ENCODE measurements at places on chromosomes 11 and 22. TPM values are rescaled to one million over a fixed set of nuclear protein-coding genes. Genes with fewer than 3 reads are reported as not detected.

The TTC36 gene
- total RNA-seq = not detected

The UCP3 gene
- 0.60 TPM for total RNA-seq

The B3GAT1 gene
- total RNA-seq = not detected

The OR8D2 gene
- not detected for total RNA-seq

The USP2 gene
- 0.24 TPM for total RNA-seq

The APOA5 gene
- not detected for total RNA-seq

The KCNK4 gene
- not detected for total RNA-seq

The TMEM86A gene
- 0.49 TPM for total RNA-seq

The OR5L1 gene
- not detected for total RNA-seq

The NF2 gene
- total RNA-seq = 35.9 TPM

The NFAM1 gene
- not detected for total RNA-seq

The CSNK2A3 gene
- total RNA-seq = 1.7 TPM

The SERHL2 gene
- 2.2 TPM for total RNA-seq

The UBQLNL gene
- total RNA-seq = not detected

The LARGE1 gene
- total RNA-seq = 2.9 TPM

The KCNJ4 gene
- total RNA-seq = not detected

The NECTIN1 gene
- 7.7 TPM for total RNA-seq
